Stimulated activated CD4-positive, alpha-beta T cell treated with anti-CD3 and anti-CD28 coated beads, Interleukin-12 subunit alpha, Interleukin-12 subunit beta, amount 100 ng/mL, for 24 hours (primary cell): ENCODE measurements at places on chromosomes 2 and 18.

DNA sequence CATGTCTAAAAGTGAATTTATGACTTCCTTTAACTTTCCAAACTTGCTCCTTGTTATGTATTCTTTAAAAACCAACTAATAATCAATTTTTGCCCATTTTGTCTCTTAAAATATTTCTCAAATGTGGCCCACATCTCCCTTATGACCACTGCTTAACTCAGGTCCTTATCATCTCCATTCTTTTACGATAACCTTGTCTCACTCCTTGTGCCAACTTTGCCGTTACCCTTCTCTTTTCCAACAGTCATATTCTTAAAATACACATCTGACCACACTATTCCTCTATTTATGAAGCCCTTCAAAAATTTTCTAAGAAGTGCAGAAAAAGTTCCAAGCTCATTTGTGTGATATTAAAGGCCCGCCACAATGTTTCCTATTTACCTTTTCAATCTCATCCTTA, 47.8 kb downstream of the PPP1R1C start:
- DNase-seq: no peak

GRCh38 chr18:40984856-40985255, 970.2 kb upstream of the PIK3C3 start:
- no peak for DNase-seq

GRCh38 chr2:190979906-190980629, 33.9 kb downstream of the STAT1 start:
- no peak for DNase-seq

GRCh38 chr2:81734981-81735380, 1430.4 kb upstream of the LRRTM1 start:
- no peak for DNase-seq

DNA sequence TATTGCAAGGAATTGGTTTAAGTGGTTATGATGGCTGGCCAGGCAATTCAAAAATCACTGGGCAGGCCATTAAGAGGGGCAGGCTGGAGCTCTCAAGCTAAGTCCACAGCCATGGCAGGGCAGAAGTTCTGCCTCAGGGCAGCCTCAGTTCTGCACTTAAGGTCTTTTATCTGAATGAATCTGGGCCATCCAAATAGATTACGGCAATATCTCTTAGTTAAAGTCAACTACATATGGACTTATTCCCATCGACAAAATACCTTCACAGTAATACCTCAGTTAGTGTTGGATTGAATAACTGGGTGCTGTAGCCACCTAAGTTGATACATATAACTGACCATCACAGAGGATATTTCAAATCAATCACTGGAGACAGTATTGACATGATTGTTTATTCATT, 904.8 kb downstream of the MBD2 start:
- no peak for DNase-seq

DNA sequence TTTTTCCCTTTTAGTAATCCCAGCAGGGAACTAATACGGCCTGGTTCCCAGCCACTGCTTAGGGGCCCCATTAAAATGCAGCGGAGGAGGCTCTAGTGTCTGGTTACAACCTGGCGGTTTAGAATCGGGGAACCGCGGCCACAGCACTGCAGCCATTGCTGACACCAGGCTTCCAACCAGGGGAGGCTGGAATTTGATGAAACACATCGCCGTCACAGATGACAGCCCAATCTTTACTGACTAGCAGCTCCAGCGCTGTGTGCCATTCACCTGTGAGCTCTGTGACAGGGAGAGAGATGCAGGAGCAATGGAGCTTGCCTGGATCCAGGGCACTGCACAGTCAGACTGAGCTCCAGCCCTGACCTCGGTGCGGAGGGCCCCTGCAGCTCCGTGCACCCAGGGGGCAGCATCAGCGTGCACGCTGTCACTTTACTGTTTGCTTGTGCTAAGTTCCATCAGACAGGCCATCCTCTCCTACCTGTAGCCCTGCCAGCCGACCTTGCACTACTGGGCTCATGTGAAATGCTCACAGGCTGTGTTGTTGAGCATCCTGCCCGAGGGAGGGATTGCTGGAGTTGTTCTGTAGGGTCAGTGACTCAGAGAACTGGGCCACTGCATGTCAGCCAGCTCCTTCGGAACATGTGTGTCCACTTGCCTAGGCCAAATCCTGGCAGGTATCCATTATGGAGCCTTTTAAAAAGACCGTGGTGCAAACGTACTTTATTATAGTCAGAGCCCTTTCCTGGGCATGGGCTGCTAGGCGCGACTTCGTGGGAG, 203.5 kb downstream of the SEPTIN10 start:
- no peak for DNase-seq

DNA sequence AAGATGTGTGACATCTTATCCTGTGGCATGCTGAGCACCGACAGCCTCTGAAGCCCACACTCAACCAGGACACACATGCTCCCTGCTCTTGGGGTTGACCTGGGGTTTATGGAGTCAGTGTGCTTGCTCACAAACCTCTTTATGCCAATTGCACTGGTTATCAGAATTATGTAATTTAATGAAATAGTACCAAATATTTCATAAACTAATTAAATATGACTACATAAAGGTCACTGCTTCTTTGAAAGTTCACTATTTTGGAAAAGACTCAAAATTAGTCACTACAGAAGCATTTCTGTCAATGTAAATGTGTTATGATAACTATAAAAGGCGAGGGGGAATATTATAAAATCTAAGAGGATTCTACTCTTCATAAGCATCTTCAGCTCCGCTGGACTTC, 76.7 kb downstream of the FHOD3 start:
- DNase-seq: no peak

DNA sequence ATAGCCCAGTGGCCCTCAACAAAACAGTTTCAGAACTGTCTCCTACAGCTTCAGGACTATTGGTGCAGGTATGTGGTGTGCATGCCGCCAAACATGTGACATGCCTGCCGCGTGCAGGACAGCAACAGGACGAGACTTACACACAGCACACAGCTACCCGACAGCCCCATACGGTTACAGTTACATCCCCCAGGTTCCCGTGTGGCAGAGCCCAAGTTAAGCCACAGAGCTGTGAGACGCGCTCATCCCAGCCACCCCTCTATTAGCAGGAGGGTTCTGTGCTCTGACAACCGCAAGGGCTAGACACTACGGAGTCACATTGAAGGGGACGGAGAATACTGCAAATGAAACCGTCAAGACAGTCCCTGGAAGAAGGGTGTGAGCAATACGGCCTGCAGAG, 16.4 kb upstream of the TUBB6 start:
- no peak for DNase-seq

- no peak for DNase-seq
These were observed 5.2 kb upstream of the KCNK3 start for GRCh38 chr2:26687328-26687727.

DNA sequence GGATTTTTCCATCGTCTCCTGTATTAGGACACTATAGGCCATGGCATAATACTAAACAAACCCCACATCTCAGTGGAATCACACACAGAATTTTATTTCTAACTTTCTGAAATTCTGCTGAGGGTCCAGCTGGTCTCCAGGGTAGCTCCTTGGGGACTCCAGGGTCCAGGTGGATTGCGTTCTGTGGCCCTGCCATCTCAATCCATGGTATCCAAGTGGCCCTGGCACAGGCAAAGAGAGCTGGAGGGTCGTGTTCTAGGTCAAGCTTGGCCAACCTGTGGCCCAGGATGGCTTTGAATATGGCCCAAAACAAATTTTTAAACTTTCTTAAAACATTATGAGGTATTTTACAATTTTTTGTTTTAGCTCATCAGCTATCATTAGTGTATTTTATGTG, 134.6 kb downstream of the CTIF start:
- DNase-seq: no peak

DNA sequence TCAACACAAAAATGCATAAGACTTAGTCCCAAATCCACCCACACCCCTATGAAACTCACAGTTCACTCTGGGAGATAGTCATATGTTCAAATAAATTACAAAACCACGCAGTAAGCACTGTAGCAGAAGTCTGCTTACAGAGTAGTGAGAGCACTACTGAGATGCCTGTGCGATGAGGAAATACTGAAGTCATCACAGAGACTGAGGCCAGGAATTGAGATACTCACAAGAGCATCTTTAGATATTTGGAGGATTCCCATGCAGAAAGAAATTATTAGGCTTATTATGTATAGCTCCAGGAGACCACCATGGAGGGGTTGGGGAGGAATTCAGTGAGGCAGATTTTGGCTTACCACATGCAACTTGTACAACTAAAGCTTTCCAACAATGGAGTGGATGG, 82.3 kb downstream of the ANTXR1 start:
- DNase-seq: no peak

GRCh38 chr2:26740890-26741302, 23.2 kb upstream of the SLC35F6 start:
- no peak for DNase-seq

DNA sequence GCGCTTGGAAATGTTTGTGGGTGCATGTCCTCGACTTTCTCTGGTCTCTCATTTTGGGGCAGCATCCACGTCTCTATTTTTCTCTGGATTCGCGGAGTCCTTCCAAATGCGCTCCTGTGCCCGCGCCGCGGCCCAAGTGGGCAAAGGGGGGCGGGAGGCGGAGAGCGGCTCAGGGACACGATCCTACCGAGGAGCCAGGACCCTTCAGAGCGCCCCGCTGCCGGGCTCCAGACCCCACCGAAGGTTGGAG, 990 bp downstream of the EPAS1 start:
- DNase-seq: no peak

DNA sequence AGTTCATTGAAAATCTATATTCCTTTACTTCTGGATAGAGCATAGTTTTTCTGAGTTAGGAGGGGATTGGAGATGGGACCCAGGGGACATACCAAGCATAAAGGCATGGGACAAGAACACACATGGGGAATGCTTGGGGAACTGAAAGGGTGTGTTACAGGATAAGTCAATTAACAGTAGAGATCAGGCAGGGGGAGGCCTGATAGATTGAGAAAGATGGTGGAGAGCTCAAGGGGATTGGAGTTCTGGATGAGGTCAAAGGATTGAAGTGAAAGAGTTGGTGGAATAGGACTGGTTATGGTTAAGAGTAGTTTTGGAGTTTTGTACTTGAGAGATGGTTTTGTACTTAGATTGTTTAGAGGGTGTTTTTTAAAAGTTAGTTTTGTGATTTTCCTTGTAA, 16.1 kb downstream of the ACSL3 start:
- DNase-seq: no peak

DNA sequence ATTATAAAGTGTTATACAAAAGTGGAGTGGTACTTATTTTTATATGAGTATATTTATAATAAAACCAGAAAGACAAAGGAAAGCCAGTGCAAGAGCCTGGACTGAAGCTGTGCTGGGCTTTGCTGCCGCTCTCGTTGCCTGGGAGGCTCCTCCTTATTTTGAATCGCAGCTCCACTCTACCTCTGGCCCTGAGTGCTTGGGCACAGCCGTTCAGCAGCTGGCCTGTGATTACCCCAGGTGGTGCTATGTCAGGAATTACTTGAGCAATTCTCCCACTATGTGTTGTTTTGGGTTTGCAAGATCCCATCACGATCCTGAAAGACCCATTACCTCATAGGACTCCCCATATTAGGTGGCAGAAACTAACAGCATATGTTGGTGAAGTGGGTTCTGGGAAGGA, 53.0 kb upstream of the LCLAT1 start:
- DNase-seq: no peak

GRCh38 chr2:28250006-28250405, 142.7 kb upstream of the FOSL2 start:
- no peak for DNase-seq

DNA sequence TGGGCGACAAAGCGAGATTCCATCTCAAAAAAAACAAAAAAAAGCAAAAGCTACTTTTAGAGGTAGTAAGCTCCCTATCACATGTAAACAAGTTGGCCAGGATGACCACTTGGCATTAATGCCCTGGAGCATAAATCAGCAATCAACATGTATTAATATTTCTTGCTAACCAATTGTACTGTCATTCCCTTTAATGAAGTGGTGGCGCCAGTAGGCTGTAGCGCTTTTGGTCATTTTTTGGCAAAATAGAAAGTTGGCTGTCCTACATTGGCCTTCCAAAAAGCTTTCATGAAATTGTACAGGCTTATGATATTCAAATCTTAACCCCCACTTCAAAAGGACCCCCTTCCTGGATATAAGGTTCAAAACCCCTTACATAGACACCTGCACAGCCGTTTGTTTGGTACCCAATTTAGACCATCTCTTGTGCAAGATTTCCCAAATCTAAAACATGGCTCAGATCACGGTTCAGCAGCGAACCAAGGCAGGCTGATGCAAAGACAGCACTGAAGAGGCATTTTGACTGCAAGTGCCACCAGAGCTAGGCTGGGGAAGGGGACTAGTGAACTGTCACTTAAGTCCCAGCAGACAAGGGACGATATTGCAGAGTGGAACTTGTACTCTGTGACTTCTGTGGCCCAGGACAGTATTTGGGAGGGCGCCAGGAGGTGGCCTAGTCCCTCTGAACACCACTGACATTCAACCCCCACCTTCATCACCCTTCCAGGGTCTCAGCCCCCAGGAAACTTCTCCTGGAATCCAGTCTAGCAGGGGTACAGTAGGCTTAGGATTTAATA, 31.9 kb downstream of the SMAD7 start:
- DNase-seq: no peak

GRCh38 chr2:3479430-3480320, 39.7 kb downstream of the ADI1 start:
- no peak for DNase-seq

GRCh38 chr2:15938803-15939555, 1.4 kb upstream of the MYCN start:
- no peak for DNase-seq

GRCh38 chr2:86275384-86275799, 62.0 kb downstream of the REEP1 start:
- no peak for DNase-seq

- no peak for DNase-seq
These were observed 144.8 kb upstream of the NDUFV2 start for GRCh38 chr18:8957731-8958130.

- DNase-seq: no peak
These were observed 87.2 kb downstream of the TRABD2A start for GRCh38 chr2:84793641-84794040.

GRCh38 chr2:221999166-221999565, 299.6 kb downstream of the PAX3 start:
- DNase-seq: no peak

GRCh38 chr18:76443519-76444445, 51.3 kb downstream of the ZNF516 start:
- DNase-seq: no peak

GRCh38 chr2:174180726-174181236, 67.6 kb downstream of the OLA1 start:
- DNase-seq: no peak

GRCh38 chr18:39167990-39168389, 1602.4 kb upstream of the CELF4 start:
- no peak for DNase-seq

DNA sequence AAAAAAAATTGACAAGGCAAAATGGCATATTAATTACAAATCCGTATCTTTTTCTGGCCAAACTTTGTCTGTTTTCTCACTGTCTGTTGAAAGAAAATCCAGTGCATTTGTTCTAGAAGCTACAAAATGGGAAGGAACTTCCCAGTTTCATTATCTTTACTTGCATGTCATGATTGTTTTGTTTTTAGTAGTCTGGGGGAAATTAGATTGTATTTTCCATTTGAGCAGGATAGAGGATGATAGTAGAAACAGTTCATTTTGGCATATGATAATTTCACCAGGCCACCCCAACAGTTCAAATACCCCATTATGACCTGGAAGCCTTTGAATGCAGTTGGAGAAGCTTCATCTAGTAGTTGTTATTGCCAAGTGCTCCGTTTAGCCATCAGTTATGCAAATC, 77.5 kb upstream of the RANBP2 start:
- no peak for DNase-seq
